ENCODE measurements at places on chromosomes 13 and 19.

GRCh38 chr13:73335210-73335609, 276.4 kb downstream of the KLF5 start:
- no peak for DNase-seq

- DNase-seq, result no peak
Observed at GRCh38 chr19:32178956-32179355, 166.5 kb upstream of the ZNF507 start.

- peak; percentile 77 for DNase-seq
Observed at GRCh38 chr19:54172471-54173358, at the start of gene TMC4. TSS of gene TMC4 (minus strand) at chr19:54173160. CDS start at chr19:54173117, 43 bp downstream.

GRCh38 chr13:33191425-33192210, 93.9 kb downstream of the STARD13 start:
- no peak for DNase-seq

- DNase-seq, result no peak
Observed at GRCh38 chr13:113052206-113052605, 53.4 kb upstream of the F7 start.

DNA sequence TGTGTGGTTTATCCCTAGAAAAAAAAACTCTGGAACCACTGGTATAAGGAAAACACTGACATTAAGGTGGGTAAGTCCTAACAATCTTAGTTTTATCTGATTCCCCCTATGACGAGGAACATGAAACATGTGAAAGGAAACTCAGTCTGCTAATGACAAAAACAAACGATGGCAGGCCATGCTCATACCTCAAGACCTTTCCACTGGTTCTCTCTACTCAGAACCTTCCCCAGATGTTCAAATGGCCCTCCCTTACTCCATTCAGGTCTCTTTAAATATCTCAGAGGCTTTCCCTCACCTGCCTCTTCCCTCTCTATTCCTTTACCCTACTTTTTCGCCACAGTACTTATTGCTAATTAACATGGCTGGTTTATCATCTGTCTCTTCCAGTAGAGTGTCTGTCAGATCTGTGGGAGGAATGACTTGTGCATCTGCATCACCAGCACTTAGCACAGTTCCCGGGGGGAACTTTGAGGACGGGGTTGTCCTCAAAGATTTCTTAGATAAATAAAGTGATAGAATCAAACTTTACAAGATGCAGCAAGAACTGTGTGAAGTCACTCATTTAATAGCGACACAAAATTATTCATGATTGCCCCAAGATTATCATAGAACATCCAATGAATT, 1.5 kb downstream of the TUBGCP3 start:
- DNase-seq, result no peak

- DNase-seq, result no peak
Observed at GRCh38 chr13:105804561-105805190, 730.8 kb downstream of the EFNB2 start.

- no peak for DNase-seq
Observed at GRCh38 chr19:43594081-43594697, 1.7 kb downstream of the IRGQ start.

DNA sequence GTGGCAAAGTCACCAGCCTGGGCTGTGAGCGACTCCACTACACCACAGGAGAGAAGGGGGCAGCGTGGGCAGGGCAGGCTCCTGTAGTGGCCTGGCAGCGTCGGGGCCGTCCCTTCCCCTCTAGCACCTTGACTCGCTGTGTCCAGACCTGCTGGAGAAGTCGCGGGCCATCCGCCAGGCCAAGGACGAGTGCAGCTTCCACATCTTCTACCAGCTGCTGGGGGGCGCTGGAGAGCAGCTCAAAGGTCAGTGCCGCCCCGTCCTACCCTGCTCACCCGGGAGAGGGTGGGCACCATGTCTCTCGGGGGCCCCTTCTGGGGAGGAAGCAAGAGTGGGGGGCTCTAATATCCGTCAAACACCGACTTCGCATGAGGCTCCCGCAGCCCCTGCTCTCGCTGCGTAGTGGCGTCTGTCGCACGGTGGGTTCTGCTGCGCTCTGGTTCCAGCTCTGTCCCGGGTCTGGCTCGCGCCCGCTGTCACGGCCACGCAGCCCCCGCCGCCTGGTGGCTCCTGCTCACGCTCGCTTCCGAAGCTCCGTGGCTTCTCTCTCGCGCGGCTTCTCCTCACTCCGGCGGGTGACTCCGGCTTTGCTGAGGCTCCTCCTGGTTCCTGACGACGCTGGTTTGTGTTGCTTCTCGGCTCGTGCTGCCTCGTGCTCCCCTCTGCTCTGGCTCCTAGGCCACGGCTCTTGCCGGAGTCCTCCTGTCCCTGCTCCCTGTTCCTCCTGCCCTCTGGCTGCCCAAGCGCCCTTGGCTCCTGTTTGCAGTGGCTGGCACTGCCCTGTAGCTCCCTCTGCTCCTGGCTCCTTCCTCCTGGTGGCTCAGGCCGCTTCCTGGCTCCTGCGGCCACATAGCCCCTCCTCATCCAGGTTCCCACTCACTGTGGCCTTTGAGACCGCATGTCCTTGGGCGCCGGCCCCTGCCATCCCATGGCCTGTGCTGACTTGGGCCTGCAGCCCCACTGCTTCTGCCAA, 27.2 kb downstream of the MYH14 start:
- DNase-seq, result no peak

GRCh38 chr13:66087269-66087710, 1142.8 kb downstream of the PCDH9 start:
- no peak for DNase-seq

DNA sequence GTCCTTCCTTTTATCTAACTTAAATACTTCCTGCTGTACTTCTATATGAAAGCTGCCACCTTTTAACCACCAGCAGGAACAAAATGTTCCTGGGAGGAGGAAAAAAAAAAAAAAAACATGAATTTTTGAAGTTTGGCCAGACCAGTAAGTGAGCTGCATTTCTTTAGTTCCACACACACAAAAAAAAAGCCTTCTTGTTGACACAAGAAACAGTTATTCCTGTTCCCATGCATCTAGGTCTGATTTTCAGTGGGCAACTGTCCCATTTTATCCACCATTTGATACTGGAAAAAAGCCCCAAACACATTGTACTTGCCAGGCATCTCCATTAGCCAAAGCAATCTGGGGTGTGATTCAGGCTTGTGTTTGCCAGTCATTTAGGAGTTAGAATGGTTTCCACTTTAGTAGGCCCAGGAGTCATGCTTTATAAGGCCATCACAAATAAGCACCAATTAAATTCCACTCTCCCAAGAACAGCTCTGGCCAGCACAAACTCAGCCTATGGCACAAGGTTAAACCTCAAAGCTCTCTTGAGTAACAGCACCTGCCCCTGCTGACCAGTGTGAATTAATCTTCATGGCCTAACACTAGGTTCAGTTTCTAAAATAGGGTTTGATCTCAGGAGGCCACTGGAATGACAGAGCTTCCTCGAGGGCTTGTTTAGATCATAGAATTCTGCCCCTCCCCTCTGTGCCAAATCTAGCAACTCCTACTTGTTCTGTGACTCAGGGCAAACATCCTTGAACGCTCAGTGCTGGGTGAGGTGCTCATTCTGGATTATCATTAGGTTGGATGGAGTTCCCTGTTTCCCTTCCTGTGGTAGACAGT, 67.1 kb downstream of the NUFIP1 start:
- no peak for DNase-seq

DNA sequence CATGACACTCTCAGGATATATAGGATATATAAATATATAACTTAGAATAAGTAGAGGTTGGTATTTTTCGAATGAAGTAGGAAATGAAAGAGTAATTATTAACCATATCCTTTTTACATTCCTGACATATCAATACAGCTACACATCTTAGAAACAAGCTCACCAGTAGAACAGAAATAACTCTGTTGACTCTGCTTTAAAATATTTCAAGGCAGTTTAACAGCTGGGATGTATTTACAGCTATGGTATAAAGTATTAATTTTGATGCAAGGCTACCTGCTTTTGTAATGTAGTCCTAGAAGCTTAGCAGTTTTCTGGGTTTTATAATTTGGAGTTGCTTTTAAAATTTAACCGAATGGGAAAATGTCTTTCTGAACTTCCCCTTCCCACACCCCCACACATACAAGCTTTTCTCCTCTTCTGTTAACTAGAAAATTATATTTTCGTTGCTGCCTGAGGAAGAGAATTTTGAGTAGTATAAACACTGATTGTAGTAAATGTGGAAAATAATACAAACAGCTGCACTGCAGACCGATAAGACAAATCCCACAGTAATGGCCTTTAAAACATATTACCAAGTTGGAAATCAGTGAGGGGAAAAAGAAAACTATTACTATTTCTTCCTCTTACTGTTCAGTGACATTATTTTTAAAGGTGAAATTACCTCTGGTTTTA, 147.7 kb downstream of the GGACT start:
- DNase-seq, result no peak

GRCh38 chr13:37127691-37128241, 22.3 kb upstream of the CSNK1A1L start:
- DNase-seq, result no peak

GRCh38 chr13:44306371-44307192, 67.0 kb upstream of the SERP2 start:
- no peak for DNase-seq

DNA sequence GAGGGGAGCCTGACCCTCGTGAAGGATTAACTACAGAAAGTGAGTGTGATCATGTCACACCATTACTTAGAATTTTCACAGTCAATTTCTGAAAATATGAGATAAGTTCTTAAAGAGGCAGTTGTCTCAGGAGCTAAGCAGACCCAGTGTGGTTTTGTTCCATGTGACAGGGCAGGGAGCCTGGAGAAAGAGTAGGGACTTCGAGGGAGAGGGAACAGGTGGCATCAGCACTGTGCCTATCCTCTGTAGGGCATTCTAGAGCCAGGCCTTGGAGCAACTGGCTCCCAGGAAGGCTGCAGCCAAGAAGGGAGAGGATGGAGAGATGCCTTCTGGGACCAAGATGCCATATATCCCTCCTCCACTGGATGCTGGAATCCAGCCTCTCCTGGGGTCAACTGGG, 183.0 kb downstream of the TSHZ3 start:
- no peak for DNase-seq

- DNase-seq, result no peak
Observed at GRCh38 chr19:10636304-10636972, 11.1 kb downstream of the SLC44A2 start.

DNA sequence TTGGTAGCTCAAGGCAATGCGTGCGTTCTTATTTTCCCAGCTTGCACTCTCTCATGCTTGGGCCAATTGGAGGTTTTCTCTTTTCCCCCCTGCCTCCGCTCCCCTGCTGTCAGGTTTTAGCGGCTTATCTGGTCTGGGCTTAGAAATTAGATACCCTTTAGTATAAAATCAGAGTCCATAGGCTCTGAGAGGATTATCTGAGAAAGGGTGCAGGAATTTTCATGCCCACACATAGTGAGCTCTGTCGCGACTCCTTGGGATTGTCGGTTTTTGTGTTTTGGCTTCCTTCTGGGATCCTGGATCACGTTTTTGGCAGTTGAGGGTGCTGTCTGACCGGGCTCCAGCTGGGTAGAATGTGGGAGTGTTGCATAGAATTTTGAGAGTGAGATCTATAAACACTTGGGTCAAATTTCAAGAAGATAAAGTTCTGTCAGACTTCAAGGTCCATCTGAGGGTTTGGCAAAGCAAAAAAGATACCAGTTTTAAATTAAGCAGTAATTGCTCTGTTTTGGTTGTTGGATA, 12.4 kb downstream of the CHAF1A start:
- DNase-seq, result no peak

- DNase-seq, result no peak
Observed at GRCh38 chr19:4474514-4475022, 2.5 kb downstream of the HDGFL2 start.

GRCh38 chr19:55621205-55621672, 3.1 kb downstream of the ZNF784 start:
- no peak for DNase-seq

DNA sequence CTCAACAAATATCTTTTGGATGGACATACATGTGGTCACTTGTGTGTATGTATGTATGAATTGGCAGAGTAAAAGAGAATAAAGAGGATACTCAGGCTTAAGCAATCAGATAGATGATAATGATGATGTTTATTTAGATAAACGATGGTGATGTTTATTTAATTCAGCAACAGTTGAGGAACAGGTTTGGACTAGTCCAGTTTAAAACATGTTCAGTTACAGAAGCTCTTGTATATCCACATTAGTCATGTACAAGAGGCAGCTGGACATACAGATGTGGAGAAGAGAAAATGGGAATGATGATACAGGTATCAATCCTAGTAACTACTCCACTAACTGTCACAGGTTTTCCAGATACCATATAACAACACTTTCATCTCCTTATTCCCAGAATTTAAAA, 232.1 kb downstream of the DIAPH3 start:
- no peak for DNase-seq

DNA sequence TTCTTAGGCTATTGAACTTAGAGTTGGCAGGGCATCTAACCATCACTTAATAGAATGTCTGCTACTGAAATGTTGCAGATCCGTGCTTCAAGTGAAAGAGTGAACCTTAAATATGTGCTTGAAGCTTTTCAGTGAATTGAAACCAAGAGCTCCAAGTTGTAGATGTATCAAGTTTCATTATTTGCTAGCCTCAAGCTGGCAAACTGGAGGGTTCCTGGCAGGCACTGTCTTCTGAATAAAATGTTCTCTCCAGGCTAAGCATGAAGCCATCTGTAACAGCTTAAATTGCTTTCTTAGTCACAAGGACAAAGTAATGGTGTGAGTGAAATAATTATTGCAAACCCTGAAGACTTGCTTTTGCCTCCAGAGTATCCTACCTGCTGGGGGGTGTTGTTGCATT, 415.0 kb upstream of the SPRY2 start:
- no peak for DNase-seq

- no peak for DNase-seq
Observed at GRCh38 chr19:5046339-5047039, 77.6 kb downstream of the KDM4B start.

- DNase-seq, result no peak
Observed at GRCh38 chr13:77521595-77522367, 13.7 kb upstream of the SCEL start.

DNA sequence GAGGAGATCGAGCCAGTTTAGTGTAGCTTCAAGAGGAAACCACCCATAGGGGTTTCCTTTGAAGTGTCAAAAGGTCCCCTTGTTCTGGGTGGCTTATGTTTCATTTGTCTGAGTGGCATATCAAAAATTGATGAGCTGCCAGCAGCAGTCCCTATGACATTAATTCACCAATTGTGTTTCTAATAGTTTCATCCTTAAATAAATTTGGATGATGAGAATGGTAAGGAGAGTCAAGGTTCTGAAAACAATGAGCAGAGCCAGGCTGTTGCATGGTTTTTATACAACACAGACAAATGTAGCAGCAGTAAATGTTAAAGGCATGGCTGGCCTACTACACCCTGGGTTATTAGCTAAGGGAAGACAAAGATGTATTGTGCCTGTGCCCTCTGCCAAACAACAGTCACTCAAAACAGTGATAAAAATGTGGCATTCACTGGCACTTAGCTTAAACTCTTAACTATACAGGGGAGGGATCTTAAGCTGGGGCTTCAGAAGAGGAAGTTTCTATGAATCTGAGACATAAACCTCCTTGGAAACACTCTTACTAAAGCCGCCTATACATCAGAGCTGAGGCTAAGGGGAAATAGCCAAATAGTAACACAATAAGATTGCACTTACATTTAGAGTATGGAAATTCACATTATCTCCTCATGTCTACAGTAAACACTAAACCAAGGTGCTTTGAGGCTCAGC, 200.5 kb downstream of the POU4F1 start:
- no peak for DNase-seq
